ENCODE measurements at places on chromosomes 11 and 22.
A peak's percentile ranks its signal among the peaks of the same experiment; 100 is the strongest.

GRCh38 chr22:27097506-27097905 is 440.1 kb downstream of the MIAT start:
- DNase-seq = no peak

- no peak for DNase-seq
Observed at GRCh38 chr22:31449506-31449905, 40.1 kb downstream of the EIF4ENIF1 start.

GRCh38 chr11:67600324-67601029 is 6.3 kb upstream of the NDUFV1 start:
- no peak for DNase-seq

DNA sequence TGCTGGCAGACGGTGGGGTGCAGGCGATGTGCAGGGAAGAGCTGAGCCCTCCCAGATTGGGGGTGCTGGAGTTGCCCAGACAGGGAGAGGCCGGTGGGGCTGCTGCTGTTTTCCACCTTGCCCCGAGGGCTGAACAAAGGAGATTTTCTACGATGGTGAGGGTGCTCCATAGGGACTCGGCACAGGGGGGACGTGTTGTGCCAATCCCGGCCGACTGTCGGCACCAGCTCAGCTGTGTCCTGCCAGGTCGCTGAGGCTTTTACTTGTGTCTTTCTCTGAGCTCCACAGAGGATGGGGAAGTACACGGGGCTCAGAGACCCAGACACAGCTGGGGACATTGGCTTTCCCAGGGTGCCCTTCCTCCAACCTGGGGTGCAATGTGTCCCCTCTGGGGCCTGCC is 816.8 kb downstream of the BRD1 start:
- DNase-seq = no peak

DNA sequence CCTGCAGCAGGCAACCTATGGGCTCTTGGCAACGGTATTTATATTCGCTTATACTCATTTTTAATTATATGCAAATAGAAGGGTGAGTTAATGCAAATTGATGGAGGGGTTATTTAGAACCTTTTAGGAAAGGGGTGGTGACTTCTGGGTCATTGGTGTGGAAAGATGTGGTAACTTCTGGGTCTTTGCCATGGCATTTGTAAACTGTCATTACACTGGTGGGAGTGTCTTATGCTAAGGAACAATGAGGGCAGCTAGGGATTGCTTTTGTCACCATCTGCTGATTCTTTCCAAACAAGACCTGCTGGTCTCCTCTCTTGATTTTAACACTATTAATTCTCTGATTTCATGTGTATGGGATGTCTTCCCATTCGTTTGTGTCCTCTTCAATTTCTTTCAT is 11.7 kb upstream of the KAT5 start:
- no peak for DNase-seq

DNA sequence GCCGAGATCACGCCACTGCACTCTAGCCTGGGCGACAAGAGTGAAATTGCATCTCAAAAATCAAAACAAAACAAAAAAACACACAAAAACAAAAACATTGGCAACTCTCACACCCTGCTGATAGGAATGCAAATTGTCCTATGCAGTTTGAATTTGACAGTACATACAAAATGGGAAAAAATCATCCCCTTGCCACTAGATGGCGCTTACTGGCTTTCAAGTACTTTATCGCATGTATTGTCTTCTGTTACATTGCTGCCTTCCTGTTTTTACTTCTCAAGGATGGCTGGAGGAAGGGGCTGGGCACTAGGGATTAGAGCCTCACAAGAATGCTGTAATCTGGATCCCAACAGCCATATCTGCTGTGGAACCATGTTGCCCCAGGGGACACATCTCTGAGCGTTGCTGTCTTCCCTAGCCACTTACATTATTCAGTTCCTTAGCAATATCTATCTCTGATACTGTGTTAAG is 59.4 kb upstream of the A4GALT start:
- peak; percentile 90 for DNase-seq

DNA sequence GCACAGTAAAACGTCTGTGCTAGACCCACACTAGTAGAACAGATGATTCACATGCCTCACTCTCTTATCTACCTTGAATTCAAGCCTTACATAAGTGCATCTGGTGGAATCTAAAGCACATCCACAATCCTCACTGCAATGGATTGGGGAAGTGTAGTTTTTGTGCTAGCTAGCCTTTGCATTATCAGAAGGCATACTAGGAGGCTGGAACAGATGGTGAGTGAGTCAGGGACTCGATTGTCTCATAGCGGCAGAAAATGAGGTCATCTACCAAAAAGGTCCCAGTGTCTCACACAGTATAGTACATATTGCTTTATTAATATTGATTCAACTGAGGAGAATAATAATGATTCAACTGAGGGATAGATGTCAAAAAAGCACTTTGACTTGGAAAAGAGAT is 9.3 kb downstream of the MSANTD4 start:
- no peak for DNase-seq

DNA sequence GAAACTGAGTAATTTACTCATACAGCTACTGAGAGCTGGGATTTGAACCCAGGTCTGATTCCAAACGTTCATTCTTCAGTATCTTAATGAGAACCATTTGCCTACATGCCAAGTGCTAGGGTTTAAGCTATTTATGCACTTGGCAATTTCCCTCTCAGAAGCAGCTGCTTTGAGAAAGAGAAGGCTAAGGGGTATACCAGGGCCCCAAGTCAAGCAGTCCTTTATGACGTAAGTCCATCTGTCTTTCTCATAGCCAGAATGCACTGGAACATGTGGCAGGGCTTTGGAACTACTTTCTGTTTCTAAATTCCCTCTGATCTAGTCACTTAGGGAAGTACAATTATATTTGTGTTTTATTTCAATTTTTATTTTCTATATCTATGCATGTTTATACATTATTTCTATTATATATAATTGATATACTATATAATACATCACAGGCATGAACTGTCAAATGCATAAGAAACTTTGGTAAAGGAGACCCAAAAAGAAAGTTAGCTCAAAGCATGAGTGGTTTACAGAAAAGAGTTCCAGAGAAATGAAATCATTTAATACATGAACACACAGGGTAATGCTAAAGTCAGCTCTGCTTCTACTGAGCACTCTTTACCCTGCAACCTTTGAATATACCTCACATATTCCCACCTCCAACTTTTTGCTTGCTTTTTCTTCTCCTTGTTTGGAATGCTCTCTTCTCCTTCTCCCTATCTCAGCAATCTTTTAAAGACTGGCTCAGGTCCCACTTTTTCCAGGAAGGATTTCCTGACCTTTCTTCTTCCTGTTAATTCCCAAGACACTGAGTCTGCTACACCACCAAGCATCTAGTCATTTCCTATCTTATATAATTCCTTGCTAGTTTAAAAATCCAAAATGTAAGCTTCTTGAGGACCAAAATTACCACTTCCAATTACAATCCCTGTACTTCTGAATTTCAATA is 80.5 kb upstream of the GDPD4 start:
- DNase-seq = peak; percentile 41

GRCh38 chr11:134398079-134398444 is 14.0 kb downstream of the B3GAT1 start:
- no peak for DNase-seq

GRCh38 chr22:19884954-19885751 is 30.5 kb upstream of the GNB1L start:
- DNase-seq = no peak

DNA sequence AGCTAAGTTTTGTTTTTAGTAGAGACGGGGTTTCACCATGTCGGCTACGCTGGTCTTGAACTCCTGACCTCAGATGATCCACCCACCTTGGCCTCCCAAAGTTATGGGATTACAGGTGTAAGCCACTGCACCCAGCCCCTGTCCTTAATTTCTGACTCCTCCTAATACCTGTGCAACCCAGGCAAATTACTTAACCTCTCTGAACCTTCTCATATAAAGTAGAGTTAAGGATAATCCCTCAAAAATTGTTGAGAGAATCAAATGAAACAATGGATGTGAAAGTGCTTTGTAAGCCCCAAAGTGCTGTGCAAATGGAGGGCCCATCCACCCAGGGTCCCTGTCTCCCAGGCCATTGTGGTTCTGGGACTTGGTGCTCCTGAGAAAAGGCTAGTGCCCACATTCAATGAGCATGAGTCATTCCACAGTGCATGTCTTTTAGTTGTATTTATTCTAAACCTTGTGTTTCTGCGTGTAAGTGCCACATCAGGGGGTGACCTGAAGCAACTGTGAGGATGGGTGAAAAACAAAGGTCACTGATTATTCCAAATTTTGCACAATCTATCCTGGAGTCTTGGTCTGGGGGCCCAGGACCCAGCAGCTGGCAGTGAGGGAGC is 61.4 kb upstream of the PTPRJ start:
- no peak for DNase-seq

- DNase-seq = no peak
Observed at GRCh38 chr11:64654958-64655541, 64.0 kb downstream of the SLC22A12 start.

GRCh38 chr11:106001304-106002012 is 20.6 kb downstream of the MSANTD4 start:
- no peak for DNase-seq

DNA sequence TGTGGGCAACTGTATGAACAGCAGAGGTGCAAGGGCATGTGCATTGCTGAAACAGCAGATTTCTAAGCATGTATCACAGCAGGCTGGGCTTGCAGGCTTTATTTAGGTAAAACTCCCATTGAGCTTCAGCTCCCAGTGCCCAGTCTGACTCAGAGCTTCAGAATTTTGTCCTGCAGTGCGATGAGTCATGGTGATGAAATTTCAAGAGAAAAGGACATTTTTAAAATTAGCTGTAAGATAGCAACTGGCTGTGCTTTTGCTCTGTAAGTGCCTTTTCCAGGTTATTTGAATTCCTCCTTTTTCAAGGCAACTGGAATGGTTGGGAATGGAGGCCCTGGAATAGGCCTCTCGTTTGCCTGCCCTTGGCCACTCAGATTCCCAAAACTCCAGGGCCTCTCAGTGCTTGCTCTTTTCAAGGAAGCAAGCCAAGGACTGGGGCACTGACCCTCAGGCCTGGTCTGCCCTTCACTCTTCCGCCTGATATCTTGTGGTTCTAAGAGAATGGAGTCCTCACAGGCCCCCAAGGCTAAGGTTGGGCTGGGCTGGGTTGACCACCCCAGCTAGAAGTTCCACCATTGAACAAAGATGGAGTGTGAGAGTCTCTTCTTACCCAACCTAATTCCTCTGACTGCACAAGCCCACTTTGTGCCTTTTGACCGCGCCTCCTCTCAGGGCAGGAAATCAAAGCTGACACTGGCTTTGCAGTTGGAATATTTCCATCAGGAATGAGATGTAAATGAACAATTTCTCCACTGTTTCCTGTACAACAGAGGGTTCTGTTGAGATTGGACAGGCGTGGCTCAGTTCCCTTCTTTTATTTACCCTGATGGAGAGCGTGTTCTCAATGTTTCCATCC is 59.5 kb upstream of the PRSS23 start:
- DNase-seq = peak; percentile 65

GRCh38 chr11:1743585-1744136 is 6.7 kb downstream of the IFITM10 start:
- no peak for DNase-seq

GRCh38 chr11:125335106-125335505 is 161.0 kb downstream of the FEZ1 start:
- no peak for DNase-seq

DNA sequence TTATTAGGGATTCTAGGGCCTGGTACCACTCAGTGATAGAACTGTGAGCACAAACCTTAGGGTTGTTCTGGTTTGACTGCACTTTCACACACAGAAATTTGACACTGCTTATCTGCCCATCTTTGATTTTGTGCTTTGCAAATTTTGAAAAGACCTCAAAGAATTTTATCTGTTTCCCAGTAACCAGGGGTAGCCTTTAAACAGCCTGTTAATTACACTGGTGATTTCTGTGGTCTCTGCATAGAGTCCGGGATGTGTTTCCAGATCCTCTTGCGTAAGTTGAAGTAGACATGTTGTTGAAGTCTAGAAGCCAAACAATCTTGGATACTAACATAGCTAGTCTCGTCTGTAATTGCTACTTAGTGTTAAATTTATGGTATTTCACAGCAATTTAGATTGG is 75.3 kb downstream of the C22orf31 start:
- no peak for DNase-seq

GRCh38 chr22:21094911-21095772 is 49.4 kb downstream of the LRRC74B start:
- no peak for DNase-seq
